Type B pancreatic cell (in vitro differentiated cells): ENCODE measurements at places on chromosomes 4 and X. TPM values are rescaled to one million over a fixed set of nuclear protein-coding genes. Genes with fewer than 3 reads are reported as not detected.

PASD1 gene
- not detected in 2 replicates for total RNA-seq

GRCh38 chrX:106246511-106246910 is 78.4 kb downstream of the PWWP3B start:
- no peaks in the 10 kb centered on the region for H3K4me1 ChIP-seq
- H3K36me3 ChIP-seq = no peaks in the 10 kb centered on the region
- H3K27ac ChIP-seq = no peak overlapping the region
- DNase-seq = no peak

NDST4 gene
- total RNA-seq = 0.26 and 9.9 TPM in 2 replicates

DNA sequence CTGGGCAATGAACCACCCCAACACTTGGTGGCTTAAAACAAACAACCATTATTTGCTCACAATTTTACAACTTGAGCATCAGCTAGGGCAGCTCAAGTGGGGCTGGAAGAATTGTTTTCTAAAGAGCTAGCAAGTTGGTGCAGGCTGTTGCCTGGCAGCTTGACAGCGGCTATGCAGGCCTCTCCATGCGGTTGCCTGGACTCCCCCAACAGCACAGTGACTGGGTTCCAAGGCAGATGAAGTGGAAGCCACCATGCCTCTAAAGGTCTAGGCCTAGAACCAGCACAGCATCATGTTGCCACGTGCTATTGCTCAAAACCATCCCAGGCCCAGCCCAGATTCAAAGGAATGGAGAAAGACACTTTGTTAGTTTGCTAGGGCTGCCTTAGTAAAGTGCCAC is 114.8 kb downstream of the BCOR start:
- H3K27ac ChIP-seq = no peak overlapping the region
- no peak for DNase-seq
- no peak overlapping the region for H3K4me3 ChIP-seq
- peaks cover 6% of the 10 kb centered on the region for H3K4me1 ChIP-seq
- no peaks in the 10 kb centered on the region for H3K36me3 ChIP-seq
- H3K27me3 ChIP-seq = no peaks in the 10 kb centered on the region

C4orf46 gene
- 9.2 and 17.5 TPM in 2 replicates for total RNA-seq

DNA sequence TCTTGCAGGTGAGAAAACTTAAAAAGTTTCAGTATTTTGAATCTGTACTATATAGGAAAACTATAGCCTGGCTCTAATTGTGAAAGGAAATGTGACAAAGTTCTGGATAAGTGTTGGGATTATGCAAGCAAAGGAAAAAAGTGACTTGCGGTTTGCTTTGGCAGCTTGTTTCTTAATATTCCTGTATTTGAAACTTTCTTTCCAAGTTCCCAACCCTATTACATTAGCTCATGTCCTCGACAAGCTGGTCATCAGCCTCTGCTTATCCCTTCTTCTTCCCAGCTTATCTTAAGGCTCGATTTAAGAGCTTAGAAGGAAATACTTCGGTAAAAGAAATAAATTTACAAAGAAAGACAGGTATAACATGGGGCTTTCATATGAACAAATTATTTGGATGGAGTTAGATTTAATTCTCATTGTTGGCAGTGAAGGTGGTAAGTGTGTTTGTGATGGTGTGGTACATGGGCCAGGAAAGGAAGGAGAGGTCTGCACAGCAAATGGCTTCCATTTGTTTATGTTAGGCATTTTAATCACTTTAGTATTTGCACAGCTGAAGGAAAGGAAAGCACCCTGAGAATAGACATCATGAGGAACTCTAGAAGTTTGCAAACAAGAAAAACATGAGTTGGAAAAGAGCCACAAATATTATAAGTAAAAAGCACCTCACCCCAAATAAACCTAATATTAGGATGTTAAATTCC is 5.1 kb upstream of the MYOZ2 start:
- no peak overlapping the region for H3K27ac ChIP-seq
- peaks cover 5% of the 10 kb centered on the region for H3K4me1 ChIP-seq
- H3K4me3 ChIP-seq = no peak overlapping the region
- H3K27me3 ChIP-seq = no peaks in the 10 kb centered on the region

POU3F4 gene
- 0.45 and 1.3 TPM in 2 replicates for total RNA-seq

GRCh38 chr4:131721883-131722282 is 1427.2 kb upstream of the PCDH10 start:
- no peak overlapping the region for H3K4me3 ChIP-seq
- H3K36me3 ChIP-seq = no peaks in the 10 kb centered on the region
- no peak for DNase-seq
- H3K4me1 ChIP-seq = no peaks in the 10 kb centered on the region

GRCh38 chrX:34849371-34849770 is 93.2 kb upstream of the FAM47B start:
- H3K27me3 ChIP-seq = no peaks in the 10 kb centered on the region
- H3K27ac ChIP-seq = no peak overlapping the region
- H3K36me3 ChIP-seq = no peaks in the 10 kb centered on the region
- DNase-seq = no peak
- no peak overlapping the region for H3K4me3 ChIP-seq

DNA sequence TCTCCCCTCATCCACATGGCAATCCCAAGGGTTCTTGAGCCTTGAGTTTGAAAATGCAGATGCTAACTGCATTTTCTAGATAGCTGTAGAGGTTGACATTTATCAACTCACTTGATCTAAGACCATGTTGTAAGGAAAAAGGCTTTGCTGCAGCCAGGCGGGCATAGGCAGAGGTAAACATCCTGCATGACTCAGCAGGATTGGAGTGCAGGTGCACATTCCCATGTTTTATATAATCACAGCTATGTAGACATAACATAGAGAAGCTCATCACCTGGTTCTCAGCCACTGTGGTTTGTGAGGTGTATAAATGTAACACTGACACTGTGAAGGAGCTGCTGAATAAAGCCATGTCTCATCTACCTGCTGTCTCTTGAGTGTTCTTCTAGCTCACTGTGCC is 62.3 kb upstream of the PDE5A start:
- no peak overlapping the region for H3K4me3 ChIP-seq
- H3K27ac ChIP-seq = no peak overlapping the region
- peaks cover 7% of the 10 kb centered on the region for H3K36me3 ChIP-seq
- peaks cover 4% of the 10 kb centered on the region for H3K4me1 ChIP-seq

DNA sequence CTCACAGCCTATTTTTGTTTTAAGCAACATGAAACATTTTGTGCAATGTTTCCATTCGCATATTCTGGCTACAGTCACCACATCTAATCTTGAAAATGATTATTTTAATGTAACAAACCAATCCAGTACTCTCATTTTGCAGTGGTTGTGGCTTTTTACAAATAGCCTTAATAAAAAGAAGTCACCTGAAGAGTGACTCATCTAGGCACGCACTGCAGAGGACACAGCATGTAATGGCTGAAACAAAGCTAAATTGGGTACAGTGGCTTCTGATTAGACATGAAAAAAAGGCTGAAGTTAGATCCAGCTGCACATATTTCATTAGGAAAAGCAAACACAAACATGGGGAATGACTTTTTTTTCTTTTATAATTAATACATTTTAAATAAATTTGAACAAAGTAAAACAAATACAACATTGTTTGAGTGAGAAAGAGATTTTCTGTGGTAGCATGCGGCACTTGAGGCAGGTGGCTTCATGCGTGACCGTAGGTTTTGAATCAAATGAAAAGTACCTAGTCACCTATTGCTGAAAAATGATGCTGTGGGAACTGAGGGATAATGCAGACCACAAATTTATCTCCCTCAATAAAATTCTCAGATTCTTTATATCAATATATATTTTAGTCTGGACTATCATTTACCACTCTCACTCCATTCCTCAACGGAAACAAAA is 240.8 kb upstream of the DDX53 start:
- DNase-seq = no peak
- H3K36me3 ChIP-seq = no peaks in the 10 kb centered on the region
- H3K4me1 ChIP-seq = no peaks in the 10 kb centered on the region

ZNF711 gene
- 14.6 and 25.7 TPM in 2 replicates for total RNA-seq

SLC9B2 gene
- 4.0 and 12.9 TPM in 2 replicates for total RNA-seq

GRCh38 chr4:100545427-100545826 is 27.6 kb upstream of the EMCN start:
- H3K36me3 ChIP-seq = no peaks in the 10 kb centered on the region
- no peaks in the 10 kb centered on the region for H3K27me3 ChIP-seq
- H3K27ac ChIP-seq = no peak overlapping the region
- no peaks in the 10 kb centered on the region for H3K4me1 ChIP-seq
- DNase-seq = no peak

DNA sequence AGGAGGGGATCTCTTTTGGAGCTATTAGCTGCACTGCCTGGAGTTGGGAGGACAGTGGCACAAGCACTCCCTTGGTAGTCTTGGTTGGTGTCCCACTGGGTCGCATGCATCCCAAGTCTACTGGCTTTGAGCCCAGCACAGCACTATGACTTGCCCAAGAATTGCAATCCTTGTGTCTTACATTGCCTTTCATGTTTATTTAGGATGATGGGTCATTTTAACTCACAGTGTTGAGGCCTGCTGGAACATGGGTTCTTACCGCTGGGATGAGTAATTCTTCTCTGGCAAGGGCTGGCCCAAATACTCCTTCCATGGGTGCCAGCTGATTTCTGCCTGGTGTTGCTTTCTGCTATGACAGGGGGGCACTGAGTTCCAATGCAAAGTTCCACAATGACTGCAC is 185.5 kb downstream of the TEX13C start:
- H3K36me3 ChIP-seq = no peaks in the 10 kb centered on the region
- H3K27me3 ChIP-seq = no peaks in the 10 kb centered on the region
- no peak overlapping the region for H3K4me3 ChIP-seq
- no peak overlapping the region for H3K27ac ChIP-seq

GRCh38 chr4:17494258-17495190 is 17.4 kb downstream of the QDPR start:
- H3K27me3 ChIP-seq = no peaks in the 10 kb centered on the region
- H3K27ac ChIP-seq = no peak overlapping the region
- no peak for DNase-seq

- no peak overlapping the region for H3K27ac ChIP-seq
- no peak overlapping the region for H3K4me3 ChIP-seq
- no peaks in the 10 kb centered on the region for H3K27me3 ChIP-seq
Measured at GRCh38 chr4:36133086-36133485, 111.2 kb downstream of the ARAP2 start.

DNA sequence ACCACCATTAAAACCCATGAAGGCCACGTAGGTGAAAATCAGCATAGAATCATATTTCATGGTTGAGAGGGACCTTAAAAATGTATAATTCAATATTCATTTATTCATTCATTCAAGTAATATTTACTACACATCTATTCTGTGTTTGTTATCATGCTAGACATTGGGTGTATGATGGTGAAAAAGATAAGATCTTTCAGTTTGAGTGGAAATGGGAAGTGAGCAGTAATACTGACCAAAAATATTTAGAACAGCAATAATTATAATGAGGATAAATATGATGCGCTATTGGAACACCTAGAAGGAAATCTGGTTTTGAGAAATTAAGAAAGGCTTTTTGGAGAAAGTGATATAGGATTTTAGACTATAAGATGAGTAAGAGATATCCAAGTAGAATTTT is 28.0 kb downstream of the DKK2 start:
- no peak overlapping the region for H3K4me3 ChIP-seq
- H3K36me3 ChIP-seq = peaks cover 4% of the 10 kb centered on the region
- no peak for DNase-seq
- peaks cover 3% of the 10 kb centered on the region for H3K27me3 ChIP-seq
- H3K27ac ChIP-seq = no peak overlapping the region
- H3K4me1 ChIP-seq = no peaks in the 10 kb centered on the region

DNA sequence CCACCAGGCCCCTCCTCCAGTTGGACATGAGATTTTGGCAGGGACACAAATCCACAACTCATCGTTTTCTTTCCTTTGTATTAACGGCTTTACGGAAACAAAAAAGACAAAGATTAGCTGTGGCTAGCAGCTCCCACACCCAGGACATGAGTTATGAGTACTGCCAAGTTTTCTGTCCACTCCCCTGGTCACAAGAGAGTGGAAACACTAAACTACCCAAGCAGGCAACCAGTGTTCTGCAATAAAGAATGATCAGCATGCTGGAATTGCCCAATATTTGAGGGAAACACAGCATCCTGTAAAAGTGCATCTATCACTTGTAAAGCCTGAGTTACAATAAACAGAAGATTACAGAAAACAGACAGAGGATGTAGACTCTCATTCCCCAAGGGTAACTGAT is 358.4 kb downstream of the NLGN4X start:
- no peak overlapping the region for H3K27ac ChIP-seq
- no peaks in the 10 kb centered on the region for H3K4me1 ChIP-seq
- no peak overlapping the region for H3K4me3 ChIP-seq
- H3K36me3 ChIP-seq = no peaks in the 10 kb centered on the region

DNA sequence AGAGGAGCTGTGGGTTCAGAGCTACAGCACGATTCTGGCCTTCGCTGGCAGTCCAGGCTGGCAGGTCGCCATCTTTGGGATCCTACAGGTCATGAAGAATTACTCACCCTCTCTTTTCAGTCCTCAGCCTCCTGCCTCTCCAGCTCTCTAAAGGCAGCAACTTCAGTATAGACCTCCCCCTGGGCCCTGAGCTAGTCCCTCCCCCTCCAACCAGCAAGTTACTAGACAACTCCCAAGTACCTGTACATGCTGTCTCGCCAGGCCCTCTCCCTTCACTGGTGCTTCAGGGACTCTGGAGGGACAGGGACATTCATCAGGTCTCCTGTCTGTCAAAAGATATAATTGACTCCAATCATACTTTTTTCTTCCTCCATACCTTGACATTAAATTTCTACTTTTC is at the start of gene GPR119:
GPR119 (minus strand) TSS at position 155 of the 400 bp plus-strand sequence. CDS start 227 bp downstream, outside the sequence.
- no peak for DNase-seq
- H3K4me3 ChIP-seq = peak within 1 kb of the TSS; percentile 5
- H3K27ac ChIP-seq = no peak within 1 kb of the TSS
- peaks cover 19% of the 10 kb centered on the region for H3K27me3 ChIP-seq
